ENCODE measurements at places on chromosomes 1 and 21.

- no peak for DNase-seq
Measured at GRCh38 chr1:25140073-25140797, 92.1 kb downstream of the SYF2 start.

- no peak for DNase-seq
Measured at GRCh38 chr1:202234331-202235002, 40.9 kb downstream of the LGR6 start.

DNA sequence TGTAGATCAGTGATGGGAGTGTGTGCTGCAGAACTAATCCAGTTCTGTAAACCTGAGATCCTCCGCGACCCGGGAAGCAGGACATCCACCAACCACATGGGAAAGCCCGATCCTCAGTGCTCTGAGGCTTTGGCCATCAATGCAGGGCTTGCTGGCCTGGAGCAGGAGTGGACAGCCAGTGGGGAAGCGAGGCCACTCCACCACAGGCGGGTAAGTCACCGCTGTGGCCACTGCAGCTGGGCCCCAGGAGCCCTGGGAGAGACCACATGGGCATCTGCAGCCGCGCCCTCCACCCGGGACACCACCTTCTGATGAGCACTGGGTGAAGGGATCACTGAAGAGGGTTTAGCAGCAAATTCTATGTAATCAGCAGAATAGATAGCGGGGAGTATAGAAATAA lies 811 bp downstream of the KRTAP12-1 start:
- DNase-seq, result no peak

DNA sequence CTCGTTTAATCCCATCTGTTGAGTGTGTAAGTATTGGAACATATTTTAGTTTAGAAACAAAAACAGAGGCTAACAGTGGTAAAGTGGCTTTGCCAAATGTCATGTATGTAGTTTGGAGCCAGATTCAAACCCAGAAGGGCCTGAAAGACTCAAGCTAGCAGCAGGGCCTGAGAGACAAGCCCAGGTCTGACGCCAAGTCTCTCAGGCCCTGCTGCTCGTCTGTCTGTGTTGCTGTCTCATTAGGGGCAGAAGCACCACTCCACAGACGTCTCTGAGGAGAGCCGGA lies 8.3 kb downstream of the CITED4 start:
- DNase-seq, result no peak

DNA sequence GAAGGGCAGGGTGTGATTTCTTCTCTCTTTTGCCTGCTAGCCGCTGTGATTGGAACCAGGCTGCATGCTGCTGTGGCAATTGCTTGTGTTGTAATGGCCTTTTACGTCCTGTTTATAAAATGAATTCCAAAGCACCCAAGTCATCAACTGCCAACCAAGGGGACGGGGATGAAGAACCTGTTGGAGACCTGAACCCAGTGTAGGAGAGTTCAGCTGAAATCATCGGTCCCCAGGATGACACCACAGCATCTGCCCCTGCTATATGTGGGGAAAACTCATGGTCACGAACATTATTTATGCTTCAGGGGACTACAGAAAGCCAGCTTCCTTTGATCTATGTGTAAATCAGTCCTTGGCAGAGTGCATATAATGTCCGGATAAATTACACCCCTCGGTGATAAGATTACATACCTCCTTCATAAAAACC lies 3.8 kb downstream of the TMEM167B start:
- DNase-seq, result no peak

DNA sequence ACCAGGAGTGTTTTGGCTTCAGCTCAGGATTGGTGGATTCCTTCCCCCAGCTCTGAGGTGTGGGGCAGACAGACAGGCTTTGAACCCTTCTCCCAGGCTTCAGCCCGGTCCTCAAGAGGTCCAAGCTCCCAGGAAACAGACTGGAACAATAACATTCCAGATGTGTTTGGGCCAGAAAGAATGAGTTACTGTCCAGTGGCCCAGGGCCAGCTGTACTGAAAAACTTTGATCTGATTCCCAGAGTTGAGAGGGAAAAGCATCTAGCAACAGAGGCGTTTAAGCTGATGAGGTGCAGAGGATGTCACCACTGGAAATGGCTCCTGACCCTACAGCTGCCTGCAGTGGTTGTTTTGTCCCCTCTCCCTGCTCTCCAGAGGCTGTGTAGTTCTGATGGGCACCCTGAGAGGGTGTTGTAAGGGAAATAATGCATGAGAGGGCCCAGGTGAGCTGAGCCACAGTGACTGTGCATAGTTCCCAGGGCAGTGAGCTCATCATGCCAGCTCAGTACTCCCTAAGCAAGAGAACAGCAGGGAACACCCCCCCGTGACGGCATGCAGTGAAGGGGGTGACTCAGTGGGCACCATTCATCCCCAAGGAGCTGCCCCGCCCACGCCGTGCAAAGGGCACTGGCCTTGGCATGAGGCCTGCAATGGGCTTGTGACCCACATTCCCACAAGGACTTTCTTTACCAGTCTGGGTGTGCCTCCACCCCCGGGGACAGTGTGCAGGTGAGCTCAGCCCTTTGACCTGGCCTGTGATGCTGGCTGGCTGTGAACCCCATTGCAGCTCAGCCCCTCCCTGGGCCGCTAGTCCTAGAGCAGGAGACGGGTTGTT lies 13.8 kb upstream of the SFN start:
- peak; percentile 37 for DNase-seq

DNA sequence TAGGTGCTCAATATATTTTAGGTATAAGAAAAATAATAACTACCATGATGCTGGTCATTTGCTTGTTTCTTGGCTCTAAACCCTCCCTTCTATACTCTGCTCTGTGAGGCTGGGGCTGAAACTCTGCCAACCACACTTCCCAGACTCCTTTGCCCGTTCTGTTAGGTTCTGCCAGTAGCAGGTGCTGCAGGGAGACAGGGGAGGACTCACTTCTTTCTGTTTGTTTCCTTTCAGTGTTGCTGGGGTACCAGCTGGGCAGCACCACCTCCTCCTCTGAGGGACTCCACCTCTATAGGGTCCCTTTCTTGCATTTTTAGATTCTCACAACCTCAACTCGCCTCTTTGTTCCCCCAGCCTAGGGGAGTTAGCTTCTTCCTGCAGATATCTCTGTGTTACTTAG lies 17.0 kb upstream of the SH2D2A start:
- DNase-seq, result no peak

GRCh38 chr1:199040076-199040905 lies 401.5 kb downstream of the PTPRC start:
- no peak for DNase-seq

GRCh38 chr1:8378981-8379470 lies 61.1 kb downstream of the SLC45A1 start:
- no peak for DNase-seq
